ENCODE measurements at places on chromosomes 3 and 15.

DNA sequence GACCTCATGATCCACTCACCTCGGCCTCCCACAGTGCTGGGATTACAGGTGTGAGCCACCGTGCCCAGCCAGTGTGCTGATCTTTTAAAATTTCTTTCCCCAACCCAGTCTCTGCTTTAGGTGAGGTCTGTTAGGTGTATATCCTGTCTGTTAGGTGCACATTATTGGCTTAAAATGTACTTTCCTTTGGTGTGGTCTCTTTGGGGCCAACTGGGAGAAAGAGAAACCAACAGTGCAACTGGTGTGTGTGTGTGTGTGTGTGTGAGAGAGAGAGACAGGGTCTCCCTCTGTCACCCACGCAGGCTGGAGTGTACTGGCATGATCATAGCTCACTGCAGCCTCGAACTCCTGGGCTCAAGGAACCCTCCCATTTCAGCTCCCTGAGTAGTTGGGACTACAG, 50.3 kb upstream of the GNB5 start:
- no peak for DNase-seq

DNA sequence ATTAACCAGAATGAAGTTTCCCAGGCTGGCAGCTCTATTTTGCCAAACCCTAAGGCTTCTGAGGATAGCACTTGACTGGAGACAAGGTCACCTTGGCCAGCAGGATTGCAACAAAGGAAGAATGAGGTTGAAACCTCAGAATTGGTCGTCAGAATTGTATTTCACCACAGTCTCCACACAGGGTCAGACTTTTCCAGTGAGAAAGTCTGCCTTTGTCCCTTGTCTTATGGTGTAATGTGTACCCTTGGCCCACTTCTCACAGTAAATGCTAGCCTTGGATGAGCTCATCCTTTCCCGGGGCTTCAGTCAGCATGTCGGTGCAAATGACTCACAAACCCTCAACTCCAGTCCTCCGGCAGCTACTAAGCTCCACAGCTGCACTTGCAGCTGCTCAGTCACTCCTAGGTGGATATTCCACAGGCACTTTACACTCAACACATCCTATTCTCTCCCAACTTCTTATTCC, 19.7 kb downstream of the SSR3 start:
- no peak for DNase-seq

GRCh38 chr3:133588035-133588434, 14.5 kb downstream of the CDV3 start:
- DNase-seq: no peak

DNA sequence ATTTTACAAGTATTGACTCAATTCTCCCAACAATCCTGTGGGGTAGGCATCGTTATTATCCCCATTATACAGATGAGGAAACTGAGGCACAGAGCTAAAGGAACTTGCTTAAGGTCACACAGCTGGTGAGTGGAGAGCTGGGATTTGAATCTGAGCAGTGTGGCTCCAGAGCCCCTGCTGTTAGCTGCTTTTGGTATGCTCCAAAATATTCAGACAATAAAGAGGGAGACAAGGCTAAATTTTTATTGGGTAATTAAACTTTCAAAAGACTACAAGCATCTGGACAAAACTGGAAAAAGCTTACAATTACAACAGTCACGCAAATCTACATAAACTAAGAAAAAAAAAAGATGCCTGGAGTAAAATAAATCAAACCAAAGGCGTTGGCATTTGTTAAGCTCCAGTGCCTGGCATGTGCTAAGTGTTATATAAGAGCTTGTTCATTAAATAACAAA, 27.7 kb downstream of the CCDC13 start:
- DNase-seq: no peak

DNA sequence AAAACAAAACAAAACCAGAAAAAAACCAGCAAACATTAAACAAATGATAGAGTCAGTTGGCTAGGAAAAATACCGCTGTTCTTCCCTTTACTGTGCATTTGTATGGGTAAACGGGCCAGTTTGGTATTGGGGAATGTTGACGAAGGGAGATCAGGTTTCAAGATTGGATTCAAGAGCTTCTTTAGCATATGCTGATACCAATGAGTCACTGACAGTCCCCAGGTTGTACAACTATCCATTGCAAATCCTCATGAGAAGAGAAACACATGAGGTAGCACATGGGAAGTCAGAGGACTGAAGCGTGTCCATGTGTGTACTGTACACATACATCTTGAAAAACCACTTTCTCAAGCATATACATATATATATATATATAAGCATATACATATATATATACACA, 25.6 kb downstream of the TIGIT start:
- DNase-seq: no peak

- no peak for DNase-seq
Observed at GRCh38 chr3:5294356-5294755, 106.8 kb downstream of the EDEM1 start.

DNA sequence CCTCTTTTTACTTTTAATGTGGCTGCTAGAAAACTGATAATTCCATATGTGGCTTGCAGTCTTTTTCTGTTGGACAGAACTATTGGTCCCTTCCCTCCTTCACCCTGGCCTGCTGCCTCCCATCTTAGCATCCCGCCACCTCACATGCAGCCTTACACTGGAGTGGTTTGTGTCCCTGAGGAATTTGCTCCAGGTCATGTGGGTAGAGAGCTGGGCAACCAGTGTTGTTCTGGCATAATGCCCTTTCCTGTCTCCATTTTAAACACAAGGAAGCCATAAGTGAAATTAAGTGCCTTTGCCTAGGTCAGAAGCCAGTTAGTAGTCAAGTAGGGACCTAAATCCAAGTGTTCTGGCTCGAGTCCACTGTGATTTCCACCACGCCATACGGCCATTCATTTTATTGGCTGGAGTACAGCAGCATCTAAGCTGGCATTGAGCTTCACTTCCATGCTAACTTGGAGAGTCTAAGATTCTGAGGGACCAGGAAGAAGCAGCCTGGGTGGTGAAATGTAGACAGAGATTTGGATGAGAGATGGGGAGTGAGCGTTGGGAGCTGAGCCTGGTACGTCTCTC, 46.0 kb upstream of the PLXNA1 start:
- no peak for DNase-seq

DNA sequence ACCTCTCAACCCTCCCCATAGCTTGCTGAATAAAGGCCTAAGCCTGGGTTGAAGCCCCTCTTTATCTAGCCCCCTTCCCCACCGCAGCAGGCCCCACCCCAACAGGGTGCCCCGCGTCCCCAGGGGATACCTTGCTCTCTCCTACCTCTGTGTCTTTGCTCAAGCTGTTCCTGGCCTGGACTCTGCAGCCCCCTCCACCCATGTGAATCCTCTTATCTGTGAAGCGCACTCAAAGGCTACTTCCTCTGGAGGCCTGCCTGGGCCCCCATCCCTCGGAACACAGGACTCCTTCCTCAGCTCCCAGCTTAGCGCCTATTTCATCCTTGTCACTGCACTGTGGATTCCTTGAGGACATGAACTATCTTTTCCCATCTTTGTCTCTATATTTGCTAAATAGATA, 61.4 kb upstream of the HERC1 start:
- DNase-seq: no peak

DNA sequence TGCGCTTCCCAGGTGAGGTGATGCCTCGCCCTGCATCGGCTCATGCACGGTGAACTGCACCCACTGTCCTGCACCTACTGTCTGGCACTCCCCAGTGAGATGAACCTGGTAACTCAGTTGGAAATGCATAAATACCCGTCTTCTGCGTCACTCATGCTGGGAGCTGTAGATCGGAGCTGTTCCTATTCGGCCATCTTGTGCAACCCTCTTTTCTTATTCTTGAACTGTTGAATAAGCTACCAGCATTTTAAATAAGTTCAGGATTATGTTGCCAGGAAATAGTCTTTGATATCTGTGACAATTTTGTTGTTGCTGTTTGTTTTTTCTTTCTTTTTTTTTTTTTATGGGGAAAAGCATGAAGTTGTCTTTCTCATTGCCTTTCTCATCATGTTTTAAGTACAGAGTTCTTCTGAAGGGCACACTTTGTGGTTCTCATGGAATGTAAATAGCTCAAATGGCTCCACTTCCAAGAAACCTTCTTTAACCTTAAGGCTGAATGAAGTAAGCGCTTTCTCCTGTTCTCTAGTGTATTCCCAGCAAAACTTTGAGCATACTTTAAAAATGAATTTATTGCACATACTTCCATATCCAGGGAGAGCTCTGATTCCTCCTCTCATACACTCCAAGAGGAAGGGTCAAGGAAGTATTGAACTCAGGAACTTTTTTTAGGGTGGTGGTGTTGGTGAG, 468.0 kb upstream of the TBL1XR1 start:
- no peak for DNase-seq

DNA sequence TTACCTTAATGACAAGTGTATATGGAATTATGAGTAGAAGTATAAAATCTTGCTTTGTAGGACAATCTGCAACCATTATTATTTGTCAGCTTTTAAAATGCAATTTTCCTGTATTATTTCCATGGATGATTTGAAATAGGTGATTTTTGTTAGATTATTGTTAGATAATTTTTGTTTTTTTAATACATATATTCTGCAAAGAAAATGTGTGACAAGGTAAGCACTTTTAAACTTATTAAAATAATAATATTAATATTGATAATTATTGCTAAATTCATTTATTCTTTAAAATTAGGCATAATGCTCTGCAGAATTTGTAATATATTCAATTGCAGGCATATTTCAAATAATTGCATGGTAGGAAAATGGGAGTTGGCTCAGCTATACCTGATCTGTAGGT, 329.5 kb downstream of the CADM2 start:
- DNase-seq: no peak

DNA sequence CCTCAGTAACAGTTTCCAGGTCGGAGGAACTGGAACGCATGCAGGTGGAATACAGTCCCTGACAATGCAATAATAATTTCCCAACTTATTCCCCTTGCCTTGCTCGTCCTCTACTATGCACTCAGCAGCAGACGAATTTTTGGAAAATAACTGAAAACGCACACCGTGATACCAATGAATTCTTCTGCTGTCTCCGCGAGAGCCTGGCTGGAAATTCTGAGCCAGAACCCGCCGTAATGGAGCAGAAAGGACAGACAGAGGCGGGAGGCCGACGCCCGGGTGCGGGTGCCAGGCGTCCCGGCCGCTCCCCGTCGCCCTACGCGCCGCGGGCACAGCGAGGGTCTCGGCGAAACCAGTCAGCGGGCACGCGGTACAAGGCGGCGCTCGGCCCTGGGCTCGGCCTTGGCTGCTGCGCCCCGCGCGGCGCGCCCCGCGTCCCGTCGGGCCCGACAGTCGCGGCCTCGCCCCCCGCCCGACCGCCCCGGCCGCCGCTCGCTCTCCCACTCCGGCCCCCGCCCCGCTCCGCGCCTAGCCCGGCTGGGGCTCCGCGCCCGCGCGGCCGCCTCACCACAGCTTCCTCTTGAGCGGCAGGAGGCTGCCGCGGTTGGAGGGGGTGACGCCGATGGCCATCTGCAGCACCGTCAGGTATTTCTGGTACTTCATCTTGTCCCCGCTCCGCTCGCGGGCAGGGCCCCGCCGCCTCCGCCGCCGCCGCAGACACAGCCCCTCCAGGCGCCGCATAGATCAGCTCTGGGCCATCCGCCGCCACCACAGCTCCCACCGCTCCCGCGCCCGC, 114.5 kb upstream of the GOLGA8J start:
- DNase-seq: no peak

DNA sequence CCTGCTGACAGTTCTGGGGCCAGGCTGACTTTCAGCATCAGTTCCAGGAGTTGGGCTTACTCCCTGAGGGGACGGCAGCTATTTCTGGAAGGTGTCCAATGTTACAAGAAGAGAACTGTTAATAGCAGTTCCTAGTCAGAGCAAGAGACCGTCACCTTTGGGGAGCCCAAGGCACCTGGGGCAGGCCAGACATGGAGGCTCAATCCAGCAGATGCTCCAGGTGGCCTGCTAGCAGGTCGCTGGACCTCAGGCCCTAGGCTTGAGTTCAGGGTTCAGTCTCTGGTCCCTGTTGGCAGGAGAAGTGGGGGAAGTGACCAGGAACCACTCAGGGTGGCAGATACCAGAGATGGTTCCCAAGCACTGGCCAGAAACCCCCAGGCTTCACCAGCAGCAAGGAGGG, 25.9 kb downstream of the C3orf20 start:
- no peak for DNase-seq

DNA sequence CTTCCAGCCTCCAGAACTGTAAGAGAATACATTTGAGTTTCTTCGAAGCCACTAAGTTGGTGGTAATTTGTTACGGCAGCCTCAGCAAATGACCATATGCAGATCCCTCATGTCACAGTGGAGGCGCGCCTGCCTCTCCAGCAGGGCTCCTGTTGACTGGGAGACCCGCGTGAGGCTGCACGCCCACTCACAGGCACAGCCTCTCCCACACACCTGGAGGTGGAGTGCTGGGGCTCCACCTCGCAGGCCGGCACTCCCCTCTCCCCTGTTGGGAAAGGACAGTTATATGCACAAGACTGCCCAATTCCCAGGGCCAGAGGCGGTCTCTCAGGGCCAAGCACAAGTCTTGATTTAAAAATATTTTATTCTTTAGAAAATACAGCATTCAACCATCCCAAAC, 2.8 kb upstream of the TLR9 start:
- no peak for DNase-seq

GRCh38 chr3:79885407-79885806, 117.6 kb upstream of the ROBO1 start:
- no peak for DNase-seq

- no peak for DNase-seq
Observed at GRCh38 chr3:123444023-123444422, 4.9 kb downstream of the ADCY5 start.

GRCh38 chr15:40825661-40826422, 2.7 kb downstream of the PPP1R14D start:
- no peak for DNase-seq

- no peak for DNase-seq
Observed at GRCh38 chr15:81312790-81313543, 11.0 kb downstream of the STARD5 start.

GRCh38 chr15:77866596-77867125, 210.8 kb downstream of the TBC1D2B start:
- DNase-seq: no peak

GRCh38 chr3:67619991-67620390, 34.4 kb downstream of the SUCLG2 start:
- DNase-seq: no peak

DNA sequence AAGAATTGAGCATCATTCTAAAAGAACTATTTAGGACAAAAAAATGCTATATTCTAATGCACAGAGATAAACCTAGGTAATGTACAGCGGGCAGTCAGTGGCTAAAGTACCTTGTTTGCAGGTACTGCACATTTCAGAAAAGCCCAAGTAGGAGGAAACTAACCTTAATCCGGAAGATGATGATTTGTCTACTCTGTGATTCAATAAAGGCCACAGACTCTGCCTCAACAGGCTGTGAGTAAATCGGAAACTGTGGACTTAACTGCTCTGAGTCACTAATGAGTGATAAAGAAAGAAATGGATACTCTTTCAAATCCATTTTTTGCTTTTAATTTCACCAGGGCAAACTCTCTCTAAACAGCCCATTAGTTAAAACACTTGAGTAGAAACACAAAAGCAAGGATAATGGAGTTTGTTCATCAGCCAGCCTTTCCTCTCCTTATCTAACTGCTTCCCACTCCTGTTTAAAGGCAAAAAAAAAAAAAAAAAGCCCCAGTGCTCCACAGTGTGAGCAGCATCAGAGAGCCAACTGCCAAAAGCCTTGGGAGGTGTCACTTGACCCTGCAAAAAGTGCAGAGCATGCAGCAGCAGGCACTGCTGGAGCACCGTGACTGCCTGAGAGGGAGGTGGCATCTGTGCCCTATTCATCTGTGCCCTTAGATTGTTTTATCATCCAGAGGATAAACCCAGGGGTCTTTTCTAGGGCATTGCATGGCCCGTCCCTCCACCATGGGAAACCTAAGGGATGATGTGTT, 187.7 kb downstream of the SATB1 start:
- DNase-seq: no peak

- no peak for DNase-seq
Observed at GRCh38 chr3:176759815-176760506, 437.3 kb downstream of the TBL1XR1 start.
